Epithelial cell of prostate (primary cell): ENCODE measurements at places on chromosomes 3 and 15.

- no peak for DNase-seq
These were observed 12.4 kb upstream of the FGF7 start for GRCh38 chr15:49410641-49411040.

GRCh38 chr3:107945417-107946094, 145.3 kb downstream of the CD47 start:
- no peak for DNase-seq

DNA sequence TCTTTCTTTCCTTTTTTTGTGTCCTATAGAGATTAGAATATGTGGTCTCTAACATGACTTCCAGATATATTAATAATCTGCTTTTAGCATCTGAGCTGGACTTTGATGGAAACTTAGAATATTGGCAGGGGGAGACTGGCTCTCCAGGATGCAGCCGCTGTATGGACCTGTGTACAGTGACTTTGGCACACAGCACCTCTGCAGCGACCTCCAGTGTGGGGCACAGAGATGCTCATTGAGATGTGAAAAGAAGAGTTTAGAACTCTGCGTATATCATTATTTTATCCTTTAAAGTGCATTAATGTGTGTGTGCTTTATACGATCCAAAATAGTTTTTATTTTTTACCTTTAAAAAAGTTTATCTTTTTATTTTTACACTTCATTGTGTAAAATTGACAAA, 18.3 kb downstream of the CFAP161 start:
- no peak for DNase-seq

GRCh38 chr15:85651548-85651947, 143.2 kb downstream of the KLHL25 start:
- no peak for DNase-seq

- no peak for DNase-seq
These were observed 21.5 kb upstream of the KCNMB3 start for GRCh38 chr3:179272385-179272784.

- DNase-seq, result no peak
These were observed 844 bp upstream of the UQCC5 start for GRCh38 chr3:52535411-52536111.

GRCh38 chr15:93051236-93052089, 37.5 kb downstream of the RGMA start:
- no peak for DNase-seq

GRCh38 chr3:135622656-135623055, 342.9 kb upstream of the PPP2R3A start:
- DNase-seq, result no peak
